Naive thymus-derived CD8-positive, alpha-beta T cell (primary cell): ENCODE measurements at places on chromosomes 5 and 9.

DNA sequence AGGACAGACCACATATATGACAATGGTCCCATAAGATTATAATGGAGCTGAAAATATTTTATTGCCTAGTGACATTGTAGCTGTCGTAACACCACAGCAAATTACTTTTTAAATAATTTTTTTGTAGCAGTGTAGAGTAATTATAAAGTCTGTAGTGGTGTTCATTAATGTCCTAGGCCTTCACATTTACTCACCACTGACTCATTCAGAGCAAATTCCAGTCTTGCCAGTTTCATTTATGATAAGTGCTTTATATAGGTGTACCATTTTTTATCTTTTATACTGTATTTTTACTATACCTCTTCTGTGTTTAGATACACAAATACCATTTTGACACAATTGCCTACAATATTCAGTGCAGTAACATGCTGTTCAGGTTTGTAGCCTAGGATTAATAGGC lies 67.6 kb downstream of the TLE4 start:
- DNase-seq, result no peak

DNA sequence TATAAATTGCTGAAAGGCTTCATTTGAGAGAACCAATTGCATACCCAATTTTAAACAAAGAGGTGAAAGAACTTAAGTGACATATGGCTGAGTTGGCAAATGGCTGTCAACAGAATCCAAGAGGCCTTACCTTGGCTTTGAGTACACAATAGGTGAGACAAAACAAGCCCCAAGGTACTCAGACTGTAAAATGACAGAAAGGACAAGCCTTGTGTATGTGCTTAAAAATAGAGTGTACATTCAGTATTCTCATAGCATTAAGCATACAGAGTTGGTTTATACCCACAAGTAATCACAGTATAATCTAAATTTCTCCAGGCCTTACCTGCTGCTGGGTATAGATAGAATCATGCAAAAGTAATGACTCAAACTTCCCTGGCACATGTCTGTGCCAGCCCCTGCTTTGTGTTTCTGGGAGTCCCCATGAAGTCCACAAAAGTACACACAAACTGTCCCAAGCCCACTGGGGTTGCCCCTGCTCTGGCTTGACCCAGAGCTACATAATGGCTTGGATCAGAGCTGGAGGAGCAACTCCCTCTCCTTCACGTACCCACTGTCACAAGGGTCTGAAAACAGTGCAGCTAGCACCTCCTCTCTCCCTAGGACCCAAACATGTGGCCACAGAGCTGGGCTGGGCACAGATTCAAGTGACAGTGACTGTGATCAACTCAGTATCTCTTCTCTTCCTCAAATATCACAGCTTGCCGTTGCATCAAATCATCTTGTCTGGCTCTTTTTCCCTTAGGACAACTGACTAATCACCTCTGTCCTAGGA lies 250.8 kb downstream of the ENC1 start:
- no peak for DNase-seq

DNA sequence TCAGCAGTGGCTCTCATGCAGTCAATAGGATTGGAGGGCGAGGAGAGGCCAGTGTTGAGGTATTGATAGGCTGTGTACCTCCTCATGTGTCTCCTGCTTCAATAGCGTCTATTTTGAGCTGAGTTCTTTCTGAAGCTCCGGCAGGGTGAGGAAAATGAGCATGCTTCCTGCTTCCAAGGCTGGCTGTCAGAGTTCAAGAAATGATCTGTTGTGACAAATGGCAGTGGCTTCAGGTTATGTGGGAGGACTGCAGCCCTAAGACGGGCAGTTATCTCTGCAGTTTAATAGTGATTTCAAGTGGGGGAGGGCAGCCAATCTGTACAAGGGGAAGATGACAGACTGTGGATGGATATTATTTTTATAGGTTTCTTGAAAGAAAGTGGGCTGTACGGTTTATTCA lies 54.0 kb upstream of the CXCL14 start:
- no peak for DNase-seq

DNA sequence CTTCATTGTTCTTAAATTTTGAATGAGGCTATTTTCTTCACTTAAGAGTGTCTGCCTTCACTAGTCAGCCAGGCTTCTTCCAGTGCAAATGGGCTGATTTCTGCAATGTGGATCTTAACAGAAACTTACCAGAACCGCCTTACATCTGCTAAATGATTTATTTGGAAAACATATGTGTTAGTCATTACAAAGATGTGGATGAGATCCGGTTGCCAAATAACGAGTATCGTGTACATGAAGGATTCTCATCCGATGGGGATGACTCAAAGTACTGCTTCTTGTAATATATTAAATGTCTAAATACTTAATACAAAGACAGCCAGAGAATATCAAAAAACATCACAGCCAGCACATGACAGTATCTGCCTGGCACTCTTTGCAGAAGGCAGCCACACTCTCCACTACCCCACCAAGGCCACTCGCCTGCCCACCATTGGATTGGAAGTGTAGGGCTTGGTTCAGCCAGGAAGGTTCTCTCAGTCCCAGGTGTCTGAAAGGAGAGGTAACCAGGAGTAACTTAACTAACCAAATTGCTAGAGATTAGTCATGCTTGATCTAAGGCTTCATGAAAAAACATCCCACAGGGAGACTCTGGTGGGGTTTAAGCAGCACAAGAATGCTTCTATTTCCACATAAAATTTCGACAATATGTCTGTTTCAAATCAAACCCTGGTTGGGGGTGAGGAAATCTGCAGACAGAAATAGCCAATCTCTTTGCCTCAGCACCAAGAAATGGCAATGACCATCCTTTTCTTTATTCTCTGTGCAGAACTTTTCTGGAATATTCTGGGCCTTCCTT lies 174.8 kb downstream of the GADD45G start:
- DNase-seq, result no peak

- no peak for DNase-seq
Observed at GRCh38 chr9:108363311-108363710, 492.5 kb downstream of the ACTL7B start.

- DNase-seq, result no peak
Observed at GRCh38 chr5:18113721-18114120, 479.5 kb downstream of the TAF11L14 start.

- no peak for DNase-seq
Observed at GRCh38 chr5:43643327-43643726, 40.3 kb downstream of the NNT start.

DNA sequence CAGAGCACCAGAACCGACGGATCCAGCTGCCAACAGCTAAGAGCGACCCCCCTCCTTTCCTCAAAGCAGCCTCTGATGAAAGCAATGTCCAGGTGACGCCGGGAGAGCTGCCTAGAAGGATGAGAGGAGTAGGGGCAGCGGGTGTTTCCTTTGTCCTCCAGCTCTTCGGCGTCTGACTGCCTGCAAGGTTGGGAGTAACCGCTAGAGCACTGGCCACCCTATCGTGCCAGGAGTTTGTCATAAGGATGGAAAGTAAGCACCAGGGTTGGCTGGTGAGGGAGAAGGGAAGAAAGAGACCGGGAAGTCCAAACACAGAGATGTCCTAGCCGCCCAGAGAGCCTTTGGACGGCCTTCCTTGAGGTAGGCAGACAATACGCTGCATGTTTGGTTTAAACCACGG lies 10.8 kb downstream of the MRPL36 start:
- DNase-seq, result no peak

GRCh38 chr9:136448655-136449054 lies 9.0 kb upstream of the INPP5E start:
- DNase-seq, result no peak

GRCh38 chr5:165805756-165806155 lies 2300.3 kb downstream of the MAT2B start:
- DNase-seq, result no peak

- no peak for DNase-seq
Observed at GRCh38 chr5:39426746-39427105, 1.9 kb upstream of the DAB2 start.

DNA sequence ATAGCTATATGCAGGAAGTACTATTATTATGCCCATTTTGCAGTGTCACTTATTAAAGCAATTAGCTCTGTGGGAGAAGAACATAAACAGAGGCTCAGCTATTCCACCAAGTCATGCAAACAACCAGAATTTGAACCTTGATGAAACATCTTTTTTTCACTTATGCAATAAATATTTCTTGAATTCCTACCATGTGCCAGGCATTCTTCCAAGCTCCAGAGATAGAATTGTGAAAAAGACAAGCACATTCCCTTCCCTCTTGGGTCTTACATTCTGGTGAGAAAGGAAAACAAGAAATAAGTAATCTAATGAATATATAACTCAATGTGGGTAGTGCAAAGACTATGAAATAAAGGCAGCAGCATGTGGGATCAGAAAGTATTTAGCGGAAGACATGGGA lies 32.1 kb upstream of the ADRB2 start:
- DNase-seq, result no peak

DNA sequence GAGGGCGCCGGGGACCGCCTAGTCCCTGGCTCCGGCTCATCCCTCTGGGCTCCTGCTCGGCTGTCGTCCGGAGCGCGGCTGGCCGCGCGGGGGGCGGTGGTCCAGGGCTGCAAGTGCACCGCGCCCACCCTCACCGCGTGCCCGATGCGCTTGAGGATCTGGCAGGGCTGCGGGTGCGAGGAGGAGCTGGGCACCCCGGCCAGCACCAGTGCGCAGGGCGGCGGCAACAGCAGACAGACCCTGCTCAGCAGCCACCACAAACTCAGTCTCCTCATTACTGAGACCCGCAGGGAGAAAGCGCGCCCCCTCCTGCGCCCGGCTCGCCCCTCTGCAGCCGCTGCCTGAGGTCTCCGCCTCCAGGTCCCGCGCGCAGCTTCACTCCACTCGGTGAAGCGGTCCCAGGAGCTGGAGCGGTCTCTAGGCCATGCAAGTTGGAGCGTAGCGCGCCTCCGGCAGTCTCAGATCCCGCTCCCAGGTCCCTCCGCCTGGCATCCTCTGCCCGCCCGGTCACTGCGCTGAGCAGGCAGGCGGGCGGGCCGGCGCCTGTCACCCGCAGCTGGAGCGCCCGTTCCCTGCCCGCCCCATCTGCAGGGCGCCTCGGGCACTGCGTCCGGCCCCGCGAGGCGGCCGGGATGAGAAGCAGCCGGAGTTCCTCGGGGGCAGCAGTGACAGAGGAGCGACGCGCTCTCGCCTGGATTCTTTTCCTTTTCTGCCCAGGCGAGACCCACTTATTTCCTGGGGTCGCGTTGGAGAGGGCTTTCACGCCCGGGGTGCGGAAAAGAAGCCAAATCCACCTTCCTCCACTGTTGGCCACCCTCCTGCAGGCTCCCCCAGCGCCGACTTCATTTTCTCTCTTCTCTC lies 512 bp downstream of the GRIN3A start:
- no peak for DNase-seq

DNA sequence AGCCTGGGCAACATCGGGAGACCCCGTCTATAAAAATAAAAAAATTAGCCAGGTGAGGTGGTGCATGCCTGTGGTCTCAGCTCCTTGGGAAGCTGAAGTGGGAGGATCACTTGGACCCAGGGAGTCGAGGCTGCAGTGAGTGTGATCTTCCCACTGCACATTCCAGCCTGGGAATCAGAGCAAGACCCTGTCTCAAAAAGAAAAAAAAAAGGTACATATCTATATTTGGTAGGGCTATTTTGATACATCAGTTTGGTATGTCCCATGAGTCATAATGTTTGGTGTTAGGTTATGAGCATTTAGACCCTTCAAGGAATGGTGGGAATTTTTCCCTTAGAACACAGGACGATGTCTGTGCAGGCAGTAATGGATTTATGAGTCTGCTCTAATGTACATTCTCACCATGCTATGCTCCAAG lies 55.3 kb upstream of the POU4F3 start:
- DNase-seq, result no peak

DNA sequence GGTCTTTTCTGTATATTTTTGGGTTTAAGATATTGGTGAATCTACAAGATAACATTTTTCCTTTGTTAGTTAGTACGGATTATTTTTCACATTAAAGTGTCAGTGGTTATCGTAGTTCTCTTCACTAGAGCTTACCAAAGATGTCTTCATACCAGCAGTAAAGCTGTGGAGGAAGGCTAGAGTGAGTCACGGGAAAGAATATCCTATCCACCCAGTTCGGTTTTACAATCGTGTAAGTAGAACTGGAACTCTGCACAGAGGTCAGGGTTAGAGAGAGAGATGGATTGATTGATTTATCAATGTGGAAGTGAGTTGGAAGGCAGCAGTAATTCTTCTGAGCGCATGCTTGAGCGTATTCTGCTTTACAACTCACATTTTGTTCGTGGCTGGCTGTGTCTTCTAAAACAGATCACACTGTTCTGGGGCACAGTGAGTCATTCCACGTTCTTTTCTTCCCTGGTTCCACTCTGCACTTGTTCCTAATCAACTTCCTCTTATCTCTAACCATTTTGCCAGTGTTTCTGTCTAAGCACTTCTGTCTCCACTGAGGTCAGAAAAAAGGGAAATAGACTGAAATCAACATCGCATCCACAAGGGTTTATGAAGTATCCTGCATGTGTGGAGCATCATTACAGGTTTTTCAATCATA lies 86.5 kb upstream of the ARRDC3 start:
- DNase-seq, result no peak

DNA sequence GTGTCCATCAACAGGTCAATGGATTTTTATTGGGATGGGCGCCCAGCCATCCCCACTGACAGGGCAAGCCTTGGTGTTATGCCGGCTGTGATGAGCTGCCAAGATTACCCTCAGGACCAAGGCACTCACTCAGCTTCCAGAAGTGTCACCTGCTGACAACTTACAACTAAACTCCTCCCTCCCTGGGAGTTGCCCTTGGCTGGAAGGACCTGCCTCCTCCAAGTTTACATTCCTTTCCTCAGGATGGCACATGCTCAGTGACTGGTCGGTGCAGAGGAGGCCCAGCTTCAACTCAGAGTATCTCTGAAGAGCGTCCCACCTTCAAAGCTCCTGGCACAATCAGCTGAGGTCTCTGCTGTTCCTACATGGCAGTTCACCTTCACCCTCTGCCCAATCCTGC lies 52.5 kb upstream of the ZBTB43 start:
- no peak for DNase-seq

- DNase-seq, result no peak
Observed at GRCh38 chr5:150036513-150036912, 36.0 kb downstream of the HMGXB3 start.

DNA sequence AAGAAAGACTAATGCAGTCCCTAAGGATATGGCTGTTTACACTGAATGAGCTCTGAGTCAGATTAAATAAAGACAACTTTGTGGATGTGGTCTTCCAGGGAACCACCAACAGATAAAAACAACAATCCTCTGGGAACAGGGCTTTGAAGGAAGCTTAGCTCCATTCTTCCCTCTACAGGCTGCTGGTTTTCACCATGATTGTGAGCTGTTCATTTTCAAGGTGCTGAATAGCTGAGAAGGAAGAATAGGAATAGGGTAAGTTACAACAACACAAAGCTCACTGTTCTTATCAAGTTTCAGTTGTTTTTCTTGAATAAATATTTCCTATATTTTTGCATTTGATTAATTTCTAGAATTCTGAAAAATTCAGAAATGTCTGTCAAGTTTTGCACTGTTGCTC lies 25.9 kb upstream of the PTAR1 start:
- no peak for DNase-seq

GRCh38 chr9:137303893-137304382 lies 1.9 kb upstream of the NRARP start:
- peak; percentile 61 for DNase-seq

DNA sequence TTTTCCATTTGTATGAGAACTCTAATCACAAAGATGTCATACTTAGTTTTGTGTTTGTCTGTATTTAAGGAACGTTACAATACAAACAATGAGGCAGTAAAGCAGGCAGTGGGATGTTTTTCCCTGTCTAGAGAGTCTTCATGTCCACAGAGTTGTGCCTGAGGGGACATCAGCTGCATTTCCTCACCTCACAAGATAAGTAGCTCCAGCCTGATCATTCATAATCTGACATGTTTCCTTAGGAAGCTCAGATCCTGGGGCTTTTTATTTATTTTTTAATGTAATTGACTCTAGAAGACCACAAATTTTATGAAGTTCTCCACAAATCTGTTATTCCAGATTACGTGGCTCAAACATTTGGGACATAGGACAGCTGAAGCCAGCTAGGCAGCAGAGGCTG lies 78.5 kb downstream of the SPTLC1 start:
- no peak for DNase-seq

GRCh38 chr5:115941051-115941675 lies 21.1 kb upstream of the LVRN start:
- DNase-seq, result no peak
